CD4-positive, alpha-beta memory T cell (primary cell): ENCODE measurements at places on chromosomes 6 and 20. TPM values are rescaled to one million over a fixed set of nuclear protein-coding genes. Genes with fewer than 3 reads are reported as not detected.

- no peak for DNase-seq
- H3K4me1 ChIP-seq: peaks cover 12% of the 10 kb centered on the region
- H3K4me3 ChIP-seq: no peak overlapping the region
- no peaks in the 10 kb centered on the region for H3K36me3 ChIP-seq
- no peak overlapping the region for H3K27ac ChIP-seq
Measured at GRCh38 chr6:2919401-2919800, 16.3 kb upstream of the SERPINB9 start.

GRCh38 chr20:62702895-62703852 lies 5.5 kb upstream of the NTSR1 start:
- DNase-seq: no peak
- peaks cover 6% of the 10 kb centered on the region for H3K27me3 ChIP-seq
- H3K4me1 ChIP-seq: peaks cover 8% of the 10 kb centered on the region
- no peak overlapping the region for H3K4me3 ChIP-seq
- H3K27ac ChIP-seq: no peak overlapping the region
- no peaks in the 10 kb centered on the region for H3K36me3 ChIP-seq

- no peak overlapping the region for H3K4me3 ChIP-seq
- peaks cover 3% of the 10 kb centered on the region for H3K4me1 ChIP-seq
- DNase-seq: no peak
Measured at GRCh38 chr6:125855783-125856182, 65.0 kb downstream of the NCOA7 start.

GRCh38 chr6:88184921-88185320 lies 18.8 kb upstream of the CNR1 start:
- no peaks in the 10 kb centered on the region for H3K4me1 ChIP-seq
- H3K27ac ChIP-seq: no peak overlapping the region
- no peaks in the 10 kb centered on the region for H3K36me3 ChIP-seq
- no peak overlapping the region for H3K4me3 ChIP-seq

- no peaks in the 10 kb centered on the region for H3K4me1 ChIP-seq
- DNase-seq: no peak
- no peaks in the 10 kb centered on the region for H3K36me3 ChIP-seq
- H3K27ac ChIP-seq: no peak overlapping the region
- H3K27me3 ChIP-seq: no peaks in the 10 kb centered on the region
- no peak overlapping the region for H3K4me3 ChIP-seq
Measured at GRCh38 chr6:15129887-15130286, 116.0 kb upstream of the JARID2 start.

DNA sequence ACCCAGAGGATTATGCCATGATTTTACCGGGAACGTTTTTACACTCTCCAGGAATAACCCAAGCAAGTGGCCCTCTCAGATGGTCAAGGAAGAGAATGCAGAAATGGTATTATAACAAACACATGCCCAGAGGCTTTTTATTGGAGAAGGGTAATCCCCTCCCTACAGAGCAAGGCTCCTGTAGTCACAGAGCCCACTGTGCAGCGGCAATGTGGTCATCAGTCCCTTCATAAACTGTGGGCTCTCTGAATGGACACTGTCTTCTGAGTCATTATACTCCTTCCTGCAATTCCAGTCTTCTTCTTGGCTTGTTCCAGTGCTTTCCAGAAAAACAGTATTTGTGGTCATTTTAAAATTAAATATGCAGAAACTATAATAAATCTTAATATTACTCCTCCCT lies 74.7 kb downstream of the LAMA4 start:
- H3K4me1 ChIP-seq: no peaks in the 10 kb centered on the region
- H3K36me3 ChIP-seq: no peaks in the 10 kb centered on the region
- no peak for DNase-seq
- no peaks in the 10 kb centered on the region for H3K27me3 ChIP-seq

DNA sequence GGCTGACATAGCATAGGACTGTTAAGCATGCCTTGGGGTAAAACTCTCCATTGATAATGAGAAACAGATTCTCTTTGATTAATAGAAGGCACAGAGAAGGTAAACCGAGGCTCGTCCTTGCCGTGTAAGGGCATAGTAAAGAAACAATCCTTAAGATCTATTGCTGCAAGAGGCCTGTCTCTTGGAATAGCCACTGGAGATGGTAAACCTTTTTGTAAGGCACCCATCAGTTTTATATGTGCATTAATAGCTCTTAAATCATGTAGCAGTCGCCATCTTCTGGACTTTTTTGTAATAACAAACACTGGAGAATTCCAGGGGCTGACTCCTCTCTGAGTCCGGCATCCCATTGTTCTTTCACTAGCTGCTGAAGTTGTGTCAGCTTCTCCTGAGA lies 8.4 kb upstream of the ABHD12 start:
- H3K4me1 ChIP-seq: no peaks in the 10 kb centered on the region
- H3K27me3 ChIP-seq: no peaks in the 10 kb centered on the region
- no peak overlapping the region for H3K27ac ChIP-seq
- peak; percentile 41 for DNase-seq
- no peak overlapping the region for H3K4me3 ChIP-seq
- no peaks in the 10 kb centered on the region for H3K36me3 ChIP-seq

GRCh38 chr6:147508042-147508865 lies at the start of gene SAMD5:
Gene SAMD5, plus strand, starts transcription at chr6:147508690. Its CDS starts 239 bp downstream, at chr6:147508929.
- peaks cover 7% of the 10 kb centered on the region for H3K4me1 ChIP-seq
- H3K27me3 ChIP-seq: peaks cover 11% of the 10 kb centered on the region
- no peak within 1 kb of the TSS for H3K27ac ChIP-seq
- H3K4me3 ChIP-seq: no peak within 1 kb of the TSS

DNA sequence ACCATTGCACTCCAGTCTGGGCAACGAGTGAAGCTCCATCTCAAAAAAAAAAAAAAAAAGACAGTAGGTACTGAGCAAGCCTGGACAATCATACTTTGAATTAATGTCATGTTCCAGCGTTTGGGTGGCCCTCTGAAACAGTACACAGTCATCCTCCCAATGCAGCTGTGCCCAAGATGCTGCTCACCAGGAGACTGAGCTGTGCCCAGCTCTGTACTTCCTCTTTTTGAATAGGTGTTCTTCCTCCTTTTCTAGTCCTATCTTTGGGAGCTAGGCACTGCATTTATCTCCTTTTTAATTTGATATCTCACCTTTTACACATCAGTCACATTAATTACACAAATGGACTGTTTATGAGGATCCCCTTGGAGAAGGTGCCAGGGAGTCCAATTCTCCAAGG lies 101.5 kb downstream of the RPP40 start:
- H3K4me1 ChIP-seq: peaks cover 12% of the 10 kb centered on the region
- DNase-seq: no peak
- H3K27me3 ChIP-seq: no peaks in the 10 kb centered on the region
- H3K27ac ChIP-seq: no peak overlapping the region
- H3K36me3 ChIP-seq: no peaks in the 10 kb centered on the region
- H3K4me3 ChIP-seq: no peak overlapping the region

GRCh38 chr6:83770910-83771309 lies 62.0 kb upstream of the SNAP91 start:
- DNase-seq: no peak
- no peaks in the 10 kb centered on the region for H3K27me3 ChIP-seq
- H3K4me1 ChIP-seq: no peaks in the 10 kb centered on the region
- H3K36me3 ChIP-seq: no peaks in the 10 kb centered on the region

BANF2 gene
- not detected for total RNA-seq

IL17A gene
- not detected for total RNA-seq

FUT9 gene
- total RNA-seq: not detected

XKR7 gene
- total RNA-seq: not detected

FRK gene
- not detected for total RNA-seq

LINC00237 gene
- total RNA-seq: not detected
